ENCODE measurements at places on chromosomes 3 and 15. TPM values are rescaled to one million over a fixed set of nuclear protein-coding genes. Genes with fewer than 3 reads are reported as not detected.

- DNase-seq, result no peak
- no peaks in the 10 kb centered on the region for H3K36me3 ChIP-seq
- H3K27me3 ChIP-seq, result peaks cover 1% of the 10 kb centered on the region
- no peak overlapping the region for H3K27ac ChIP-seq
- peaks cover 6% of the 10 kb centered on the region for H3K4me1 ChIP-seq
- no peak overlapping the region for H3K4me3 ChIP-seq
Measured at GRCh38 chr15:56758770-56759449, 25.6 kb upstream of the ZNF280D start.

DNA sequence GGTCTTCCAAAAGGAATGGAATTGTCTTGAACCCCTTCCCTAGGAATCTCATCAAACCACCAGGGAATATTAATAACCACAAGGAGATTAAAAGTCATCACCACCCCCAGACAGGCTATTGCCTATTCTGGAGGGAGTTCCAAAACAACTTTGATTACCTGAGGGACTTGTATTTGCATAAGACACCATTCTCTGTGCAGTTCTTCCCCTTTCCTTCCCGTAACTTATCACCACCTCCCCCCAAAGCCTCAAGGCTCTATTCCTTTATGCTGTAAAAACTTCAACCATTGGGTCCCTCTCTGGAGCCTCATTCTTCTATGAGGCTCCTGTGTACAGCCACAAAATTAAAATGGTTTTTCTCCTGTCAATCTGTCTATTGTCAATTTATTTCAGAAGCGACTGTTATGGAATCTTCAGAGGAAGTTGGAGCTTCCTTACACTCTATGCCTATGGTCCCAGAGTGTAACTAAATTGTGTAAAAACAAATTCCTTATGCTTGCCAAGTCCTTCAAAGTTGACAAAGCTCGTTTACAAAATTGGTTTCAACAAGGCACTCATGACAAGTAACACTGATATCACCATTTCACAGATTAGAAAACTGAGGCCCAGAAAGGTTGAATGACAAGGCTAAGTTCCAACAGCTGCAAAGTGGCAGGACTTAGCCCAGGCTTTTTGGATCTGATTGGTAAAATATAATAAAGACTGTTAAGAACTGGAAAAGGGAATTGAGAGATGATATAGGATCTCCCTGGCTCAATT, 68.3 kb upstream of the HERC1 start:
- no peak for DNase-seq
- H3K27ac ChIP-seq, result no peak overlapping the region
- H3K4me1 ChIP-seq, result no peaks in the 10 kb centered on the region
- no peak overlapping the region for H3K4me3 ChIP-seq
- no peaks in the 10 kb centered on the region for H3K36me3 ChIP-seq
- no peaks in the 10 kb centered on the region for H3K27me3 ChIP-seq

GRCh38 chr3:74631351-74632140, 17.1 kb upstream of the CNTN3 start:
- H3K36me3 ChIP-seq, result no peaks in the 10 kb centered on the region
- H3K4me3 ChIP-seq, result no peak overlapping the region
- H3K27me3 ChIP-seq, result no peaks in the 10 kb centered on the region
- H3K27ac ChIP-seq, result no peak overlapping the region

Gene DUOX1
- total RNA-seq, result 0.84 TPM

DNA sequence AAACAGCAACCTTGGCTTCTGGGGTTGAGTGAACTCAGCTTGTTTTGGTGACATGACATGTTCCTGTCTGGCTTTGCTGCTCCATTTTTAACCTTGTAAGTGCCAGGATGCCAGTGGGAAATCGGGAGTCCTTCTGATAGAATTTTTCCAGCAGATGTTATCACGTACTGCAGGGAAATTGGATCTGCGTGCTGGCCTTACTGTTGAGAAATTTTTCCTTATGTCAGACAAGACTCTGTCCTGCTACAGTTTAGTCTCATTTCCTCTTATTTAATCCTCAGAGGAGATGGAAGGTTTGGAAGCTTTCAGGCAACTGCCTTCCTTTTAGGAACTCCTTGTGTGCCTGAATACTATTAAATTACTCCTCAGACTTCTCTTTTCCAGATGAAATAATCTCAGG, 80.6 kb downstream of the PGPEP1L start:
- no peaks in the 10 kb centered on the region for H3K27me3 ChIP-seq
- H3K4me3 ChIP-seq, result no peak overlapping the region
- H3K4me1 ChIP-seq, result no peaks in the 10 kb centered on the region
- H3K27ac ChIP-seq, result no peak overlapping the region
- DNase-seq, result no peak

All from H1 (cell line).